ENCODE measurements at places on chromosomes 16 and 17.

GRCh38 chr17:78737332-78737731 lies 44.7 kb downstream of the CYTH1 start:
- no peak for DNase-seq

GRCh38 chr16:81873843-81874752 lies 95.0 kb downstream of the PLCG2 start:
- DNase-seq = no peak

DNA sequence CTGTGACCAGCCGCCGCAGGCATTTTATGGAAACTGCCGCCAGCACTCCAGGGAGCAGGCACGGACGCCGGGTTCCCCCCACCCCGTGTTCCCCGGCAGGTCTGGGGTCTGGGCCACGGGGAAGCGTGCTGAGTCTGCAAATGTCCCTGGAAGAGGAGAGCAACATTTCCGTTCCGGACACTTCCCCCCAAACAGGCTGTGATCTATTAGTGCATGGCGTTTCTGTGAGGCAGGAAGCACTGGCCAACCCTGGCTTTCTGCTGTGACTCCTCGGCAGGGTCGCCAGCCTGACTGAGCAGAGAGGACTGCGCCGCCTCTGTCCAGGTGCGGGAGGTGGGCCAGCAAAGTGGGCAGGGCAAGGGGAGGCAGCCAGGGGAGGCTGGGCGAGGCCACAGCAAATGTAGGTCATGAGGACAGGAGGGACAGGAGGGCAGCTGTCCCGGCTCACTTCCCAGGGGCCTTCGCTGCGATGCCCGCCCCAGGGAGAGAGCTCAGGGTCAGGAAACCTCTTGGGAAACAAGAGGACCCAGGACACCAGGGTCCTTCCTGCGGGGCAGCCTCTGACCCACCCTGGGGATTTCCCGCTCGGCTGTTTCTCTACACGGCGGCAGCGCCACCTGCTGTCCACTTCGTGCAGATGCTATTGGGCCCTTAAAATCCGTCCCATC lies 9.5 kb downstream of the FOXF1 start:
- DNase-seq = peak; percentile 40

DNA sequence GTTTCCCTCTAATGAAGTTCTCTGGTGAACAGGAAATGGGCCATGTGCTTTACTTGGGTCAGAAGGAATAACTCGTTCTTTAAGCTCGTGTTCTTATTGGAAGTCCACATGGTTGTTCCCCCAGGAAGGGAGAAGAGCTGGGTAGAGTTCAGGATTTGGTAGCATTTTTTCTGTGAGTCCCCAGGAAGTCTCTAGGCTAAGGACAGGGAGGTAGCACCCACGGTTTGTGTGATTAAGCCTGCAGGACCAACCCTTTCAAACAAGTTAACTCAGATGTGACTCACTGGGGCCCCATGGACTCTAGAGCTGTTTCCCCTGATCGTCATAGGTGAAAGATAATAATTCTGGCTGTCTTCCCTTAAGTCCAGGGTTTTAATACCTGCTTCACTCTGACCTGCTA lies 16.4 kb downstream of the SAP30BP start:
- DNase-seq = no peak

DNA sequence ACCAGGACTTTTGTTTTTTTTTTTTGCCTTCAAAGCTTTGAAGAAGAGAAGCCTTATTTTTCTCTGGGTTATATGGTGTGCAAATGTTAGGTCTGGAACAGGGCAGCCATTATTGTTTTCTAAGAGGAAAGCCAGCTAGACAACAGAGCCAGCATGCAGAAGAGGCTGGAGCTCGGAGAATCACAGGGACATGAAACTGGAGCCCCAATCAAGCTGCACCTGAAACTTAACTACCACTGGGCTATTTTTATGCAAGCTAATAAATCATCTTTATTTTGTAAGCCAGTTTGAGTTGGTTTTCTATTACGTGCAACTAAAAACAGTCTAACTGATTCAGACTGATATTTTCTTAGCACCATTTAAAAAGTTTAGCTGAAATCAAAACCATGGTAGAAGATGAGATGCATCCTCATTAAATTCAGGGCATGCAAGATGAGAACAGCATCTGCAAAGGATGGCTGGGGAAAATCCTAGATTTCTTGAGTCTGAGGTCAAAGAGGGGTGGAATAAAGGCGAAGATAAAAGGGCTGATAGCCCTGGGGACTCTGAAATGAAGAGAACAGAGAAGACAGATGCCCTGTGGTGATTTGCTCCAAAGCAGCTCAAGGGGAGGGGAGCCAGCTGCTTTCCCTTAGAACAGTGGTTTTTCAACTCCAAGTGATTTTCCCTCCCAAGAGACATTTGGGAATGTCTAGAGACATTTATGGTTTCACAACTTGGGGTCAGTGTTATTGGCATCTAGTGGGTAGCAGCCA lies 177.1 kb upstream of the WSCD1 start:
- DNase-seq = no peak

GRCh38 chr17:67151717-67152116 lies 93.3 kb downstream of the HELZ start:
- no peak for DNase-seq

DNA sequence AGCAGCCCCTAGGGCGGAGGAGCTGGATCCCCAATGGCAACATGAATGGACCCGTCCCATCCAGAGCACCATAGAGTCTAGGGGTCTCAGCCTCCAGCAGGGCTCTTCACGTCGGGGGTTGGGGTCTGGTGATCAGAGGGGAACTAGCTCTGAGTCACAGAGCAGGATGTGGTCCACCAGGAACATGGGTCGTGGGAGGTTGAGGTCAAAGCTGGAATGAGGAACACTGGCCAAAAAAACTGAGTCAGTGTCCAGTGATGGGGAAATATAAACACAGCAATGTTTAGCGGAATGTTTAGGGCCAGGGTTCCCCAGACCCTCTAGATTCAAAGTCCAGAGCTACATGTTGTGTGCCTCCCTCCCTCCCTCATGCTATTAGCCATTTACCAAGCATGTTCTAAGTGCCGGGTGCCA lies 79.1 kb upstream of the C16orf82 start:
- no peak for DNase-seq

GRCh38 chr16:57530104-57530521 lies 6.3 kb downstream of the CCDC102A start:
- DNase-seq = peak; percentile 56

GRCh38 chr17:163514-164098 lies 17.8 kb downstream of the DOC2B start:
- DNase-seq = no peak

DNA sequence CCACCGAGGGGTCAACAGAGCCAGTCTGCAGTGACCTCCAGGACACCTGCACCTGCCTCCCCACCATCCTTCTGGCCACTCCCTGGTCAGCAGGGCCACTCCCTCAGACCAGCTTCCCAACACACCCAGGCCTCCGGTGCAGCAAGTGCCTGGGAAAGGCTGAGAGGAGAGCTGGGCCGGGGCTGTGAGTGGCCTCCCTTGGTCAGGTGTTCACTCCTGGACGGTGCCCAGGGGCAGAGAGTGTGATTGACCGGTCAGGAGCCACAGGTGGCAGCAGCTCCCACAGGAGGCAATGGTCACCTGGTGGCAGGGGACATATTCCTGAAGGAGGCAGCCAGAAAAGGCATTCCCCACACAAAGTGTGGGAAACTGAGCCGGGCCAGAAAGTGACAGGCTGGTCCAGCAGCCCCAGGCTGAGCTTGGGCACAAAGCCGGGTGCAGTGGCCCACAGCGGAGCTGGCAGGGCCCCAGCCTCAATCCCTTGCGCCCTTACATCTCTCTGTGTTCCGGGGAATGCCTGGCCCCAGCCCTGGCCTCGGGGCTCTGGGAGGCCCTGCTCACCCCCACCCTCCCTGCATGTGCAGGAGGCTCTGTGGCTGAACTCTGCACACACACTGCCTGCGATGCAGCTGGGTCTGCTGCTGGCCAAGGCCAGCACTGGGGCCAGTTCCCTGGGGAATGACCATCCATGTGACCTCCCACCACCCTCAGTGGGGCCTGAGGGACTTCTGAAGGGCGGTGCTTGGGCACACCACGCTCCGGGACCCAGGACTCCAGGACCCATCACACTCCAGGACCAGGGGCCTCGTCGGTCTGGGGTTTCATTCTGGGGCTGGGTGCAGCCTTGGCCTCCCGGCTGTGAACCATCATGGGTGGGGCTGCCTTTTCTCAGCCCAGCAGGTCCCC lies 1.2 kb upstream of the C17orf99 start:
- no peak for DNase-seq

DNA sequence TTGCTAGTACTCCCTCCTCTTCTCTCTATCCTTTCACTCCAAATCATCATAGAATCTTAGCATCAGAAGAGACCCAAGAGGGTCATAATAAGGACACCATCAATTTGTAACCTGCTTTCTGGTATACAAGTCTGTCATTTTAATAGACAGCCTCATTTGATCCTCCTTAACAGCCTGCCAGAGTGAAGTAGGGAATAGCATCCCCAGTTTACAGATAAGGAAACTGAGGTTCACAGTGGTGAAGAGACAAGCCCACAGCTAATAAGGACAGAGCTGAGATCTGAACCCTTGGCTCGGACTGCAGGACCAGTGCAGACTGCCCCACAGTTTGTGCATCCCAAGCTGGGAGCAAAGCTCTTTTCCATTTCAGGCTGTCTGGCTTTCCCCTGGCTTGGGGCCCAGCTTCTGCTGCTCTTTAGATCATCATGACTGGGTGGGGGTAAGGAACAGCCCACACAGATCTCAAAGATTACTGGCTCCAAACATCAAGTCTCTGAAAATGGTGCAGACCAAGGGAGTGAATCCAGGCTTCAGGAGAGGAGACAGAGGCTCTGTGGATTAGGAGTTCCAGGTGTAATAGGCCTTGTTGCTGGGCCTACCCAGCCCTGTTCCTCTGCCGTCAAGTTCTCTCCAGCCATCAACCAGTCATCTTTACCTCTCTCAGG lies 10.3 kb upstream of the IGFBP4 start:
- DNase-seq = no peak

DNA sequence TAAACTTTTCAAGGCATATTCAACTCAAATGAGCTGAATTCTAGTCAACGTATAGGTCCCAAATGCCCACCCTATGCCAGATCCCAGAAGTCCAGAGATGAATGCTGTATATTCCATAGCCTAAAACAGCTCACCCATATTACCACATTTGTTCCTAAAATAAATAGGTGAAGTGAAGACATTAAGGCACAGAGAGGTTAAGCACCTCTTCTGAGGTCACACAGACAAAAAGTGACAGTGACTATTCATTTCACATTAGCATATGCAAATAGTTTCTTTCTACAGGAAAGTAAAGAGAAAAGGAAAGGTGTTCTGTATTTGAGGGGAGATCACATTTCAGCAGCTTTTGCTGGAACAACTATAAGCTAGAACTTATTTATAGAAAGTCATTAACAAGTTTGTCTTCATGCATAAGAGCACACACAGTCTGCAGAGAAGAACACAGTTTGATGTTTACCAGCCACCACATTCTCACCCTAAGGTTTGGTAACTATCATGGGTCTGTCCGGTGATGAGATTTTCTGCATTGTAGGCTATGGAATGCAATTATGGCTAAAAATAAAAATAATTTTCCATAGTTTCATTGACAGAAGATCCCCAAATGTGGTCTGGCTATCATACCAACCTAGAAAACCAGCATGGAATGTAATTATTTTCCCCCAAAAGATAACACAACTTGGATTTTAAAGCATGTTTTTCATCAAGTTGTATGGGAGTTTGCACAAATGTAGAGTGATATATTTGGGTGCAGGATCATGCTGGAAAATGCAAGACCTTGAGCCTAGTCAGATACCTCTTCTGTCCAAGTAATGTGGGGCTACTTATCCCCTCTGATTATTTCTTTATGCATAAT lies 402.1 kb downstream of the UTP18 start:
- DNase-seq = no peak

GRCh38 chr17:824378-824777 lies 42.2 kb downstream of the MRM3 start:
- DNase-seq = no peak

DNA sequence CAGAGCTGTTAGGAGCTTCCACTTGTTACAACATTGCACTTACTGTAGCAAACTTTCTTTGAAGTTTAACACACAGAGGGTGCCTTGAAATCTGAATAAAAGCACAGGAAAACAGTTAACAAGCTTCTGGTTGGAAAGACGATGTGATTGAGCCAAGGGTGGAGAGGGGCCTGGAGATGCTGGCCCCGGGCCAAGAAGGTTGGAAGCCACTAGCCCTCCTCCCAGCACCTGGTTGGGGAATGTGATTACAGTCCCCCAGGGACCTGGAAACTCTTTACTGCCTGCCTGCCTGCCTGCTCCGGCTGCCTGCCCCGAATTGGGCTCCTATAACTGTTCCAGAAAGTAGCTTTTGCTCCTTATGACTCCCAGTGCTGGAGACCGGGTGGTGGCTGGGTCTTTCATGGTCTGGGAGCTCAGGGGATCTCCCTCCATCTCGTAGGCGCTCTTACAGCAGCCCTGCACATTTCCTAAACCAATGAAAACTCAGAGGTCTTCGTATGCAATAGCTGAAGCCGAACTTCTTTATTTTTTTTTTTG lies 48.0 kb upstream of the ZFHX3 start:
- no peak for DNase-seq

All from activated T-helper 9 cell treated with anti-CD3 and anti-CD28 coated beads, Interleukin-2, amount 50 U/mL, for 16 hours (primary cell).